ENCODE measurements at places on chromosomes 11 and 22.

DNA sequence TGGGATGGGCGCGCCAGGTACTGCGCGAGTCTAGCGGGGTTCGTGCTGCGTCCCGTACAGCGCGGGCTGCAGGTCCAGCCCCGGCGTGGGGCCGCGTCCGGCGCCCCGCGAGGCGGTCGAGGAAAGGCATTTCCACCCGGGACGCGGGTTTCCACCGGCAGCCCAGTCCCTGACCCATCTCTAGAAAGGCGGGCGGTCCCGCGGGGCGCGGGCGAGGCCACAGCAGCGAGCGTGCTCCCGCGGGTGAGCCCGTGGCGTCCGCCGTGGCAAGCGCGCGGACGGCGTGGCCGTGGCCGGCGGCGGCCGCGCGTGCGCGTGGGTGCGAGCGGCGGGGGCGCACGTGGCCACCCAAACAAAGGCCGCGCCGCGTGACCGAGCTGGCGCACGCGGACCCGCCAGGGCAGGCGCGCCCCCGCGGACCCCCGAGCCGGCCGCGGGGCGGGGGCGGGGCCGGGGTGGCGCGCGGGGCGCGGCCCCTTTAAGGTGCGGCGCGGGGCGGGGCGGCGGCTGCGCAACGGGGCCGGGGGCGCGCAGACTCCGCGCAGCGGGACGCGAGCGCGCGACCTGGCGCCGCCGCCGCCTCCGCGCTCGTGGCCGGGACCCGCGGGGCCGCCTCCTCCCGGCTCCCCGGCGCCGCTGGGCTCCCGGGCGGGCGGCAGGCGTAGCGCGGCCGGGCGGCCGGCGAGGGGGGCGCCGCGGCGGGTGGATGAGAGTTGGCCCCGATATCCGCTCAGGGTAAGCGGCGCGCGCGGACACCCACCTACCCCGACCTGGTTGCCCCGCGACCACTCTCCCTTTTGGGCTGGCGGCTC, 39.3 kb upstream of the CELSR1 start:
- DNase-seq, result peak; percentile 64

DNA sequence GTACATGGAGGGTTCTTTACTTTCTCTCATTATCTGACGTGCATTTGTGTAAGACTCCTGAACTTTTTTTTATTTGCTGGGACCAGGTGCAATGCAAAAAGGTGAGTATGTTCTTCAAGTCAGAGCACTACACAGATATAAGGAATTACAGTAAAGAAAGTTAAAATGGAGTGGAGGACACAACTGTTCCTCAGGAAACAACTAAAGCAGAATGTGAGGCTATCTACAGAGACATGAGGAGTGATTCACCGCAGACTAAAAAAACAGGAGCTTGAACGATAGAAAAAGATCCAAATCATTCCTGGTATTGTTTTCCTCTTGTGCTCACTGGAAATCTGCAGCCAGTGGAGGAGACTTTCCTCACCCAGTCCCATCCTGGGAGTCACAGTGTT, 106.2 kb downstream of the ABTB2 start:
- peak; percentile 37 for DNase-seq

- peak; percentile 16 for DNase-seq
These were observed 202.6 kb downstream of the AASDHPPT start for GRCh38 chr11:106280036-106280435.

- DNase-seq, result no peak
These were observed 27.9 kb upstream of the PDE2A start for GRCh38 chr11:72702096-72702495.

- DNase-seq, result peak; percentile 22
These were observed 286.2 kb upstream of the NARS2 start for GRCh38 chr11:78860720-78861422.

DNA sequence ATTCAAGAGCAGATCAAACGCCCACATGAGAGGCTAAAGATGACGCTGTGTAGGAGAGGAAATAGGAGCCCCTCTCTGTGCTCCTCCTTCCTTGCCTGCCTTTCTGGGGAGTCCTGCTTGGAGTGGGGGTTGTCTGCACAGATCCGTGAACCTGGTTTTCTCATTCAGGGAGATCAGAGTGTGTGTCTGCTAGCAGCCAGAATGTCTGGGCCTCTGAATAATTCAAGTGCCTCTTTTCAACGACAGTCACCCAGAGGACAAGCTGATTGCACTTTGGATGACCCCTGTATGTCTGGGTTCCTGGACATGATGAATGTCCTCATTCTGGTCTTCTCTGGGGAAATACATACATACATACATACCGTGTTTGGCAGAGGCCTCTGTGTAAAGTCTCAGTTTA, 592.5 kb upstream of the B3GAT1 start:
- DNase-seq, result peak; percentile 1

DNA sequence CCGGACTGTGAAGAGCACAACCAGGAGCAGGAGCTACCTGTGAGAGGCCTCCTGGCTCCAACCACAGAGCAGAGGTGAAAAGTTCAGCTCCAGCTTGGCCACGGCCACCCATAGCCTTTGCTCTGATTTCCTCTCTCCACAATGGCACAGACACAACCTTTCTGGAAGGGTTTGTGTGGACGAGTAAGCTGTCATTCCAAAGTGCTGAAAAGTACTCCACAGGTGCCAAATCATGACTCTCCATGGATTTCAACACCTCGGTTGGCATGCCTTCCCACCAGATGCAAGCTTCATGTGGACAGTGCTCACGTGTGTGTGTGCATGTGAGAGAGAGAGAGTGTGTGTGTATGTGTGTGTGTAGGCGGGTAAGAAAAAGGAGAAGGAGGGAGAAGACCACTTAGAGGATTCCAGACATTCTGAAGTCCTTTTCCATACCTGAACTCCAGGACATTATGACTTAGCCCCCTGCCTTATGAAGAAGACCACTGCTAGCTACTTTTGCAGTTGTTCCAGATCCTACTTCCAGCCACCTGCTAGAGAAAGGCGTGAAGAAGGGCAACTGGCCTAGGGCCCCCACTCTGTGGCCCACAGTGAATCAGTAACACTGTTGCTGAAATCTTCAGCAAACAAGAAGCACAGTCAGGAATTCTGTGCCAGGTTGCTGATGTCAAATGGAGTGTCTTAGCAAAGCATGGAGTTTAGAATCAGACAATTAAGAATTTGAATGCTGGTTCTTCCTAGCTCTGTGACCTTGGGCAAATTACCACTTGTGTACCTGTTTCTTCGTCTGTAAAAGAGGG, 13.9 kb upstream of the NAV2 start:
- DNase-seq, result peak; percentile 78

DNA sequence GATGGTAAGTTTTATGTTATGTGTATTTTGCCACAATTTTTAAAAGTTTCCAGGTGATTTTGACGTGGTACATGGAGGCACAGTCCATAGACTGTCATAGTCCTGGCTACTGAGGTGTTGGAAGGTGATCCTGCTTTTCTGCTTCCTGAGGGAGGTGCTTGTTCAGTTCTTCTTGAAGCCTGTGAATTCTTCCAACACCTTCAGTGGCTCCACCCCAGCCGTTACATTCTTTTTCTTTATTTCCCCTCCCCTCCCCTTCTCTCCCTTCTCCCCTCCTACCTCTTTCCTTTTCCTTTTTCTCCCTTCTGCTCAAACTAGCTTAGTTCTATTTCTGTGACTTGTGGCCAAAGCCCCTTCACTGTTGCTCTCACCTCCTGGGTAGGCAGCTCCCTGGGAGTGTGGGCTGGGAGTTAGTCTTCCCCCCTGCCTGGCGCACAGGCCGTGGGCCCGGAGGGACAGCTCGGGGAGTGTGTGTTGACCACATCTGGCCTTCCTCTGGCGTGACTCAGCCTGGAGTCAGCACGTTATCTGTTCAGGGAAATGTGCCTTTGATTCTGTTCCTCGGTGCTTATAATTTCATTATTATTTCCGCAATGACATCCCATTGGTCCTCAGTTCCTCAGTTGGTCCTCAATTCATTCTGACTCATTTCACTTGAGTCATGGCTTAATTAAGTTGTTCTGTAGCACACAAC, 566.2 kb downstream of the TBC1D22A start:
- peak; percentile 94 for DNase-seq

DNA sequence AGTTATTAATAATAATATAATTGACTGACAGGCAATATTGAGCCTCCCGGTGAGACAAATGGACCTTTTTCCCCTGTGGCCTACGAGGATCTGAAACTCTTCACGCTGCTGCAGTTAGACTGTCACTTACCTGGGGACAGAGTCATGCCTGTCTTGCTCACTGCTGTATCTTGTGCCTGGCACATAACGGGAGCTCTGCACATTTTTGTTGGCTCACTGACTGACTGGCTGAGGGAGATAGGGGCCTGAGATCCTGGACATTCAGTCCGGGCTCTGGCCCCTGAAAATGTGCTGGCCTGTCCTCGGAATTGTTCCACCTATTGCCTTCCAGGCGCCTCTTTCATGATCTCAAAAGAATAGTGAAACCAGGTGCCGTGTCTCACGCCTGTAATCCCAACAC, 743 bp upstream of the CD3D start:
- no peak for DNase-seq

- DNase-seq, result no peak
These were observed 174.7 kb downstream of the MN1 start for GRCh38 chr22:27626675-27627443.

DNA sequence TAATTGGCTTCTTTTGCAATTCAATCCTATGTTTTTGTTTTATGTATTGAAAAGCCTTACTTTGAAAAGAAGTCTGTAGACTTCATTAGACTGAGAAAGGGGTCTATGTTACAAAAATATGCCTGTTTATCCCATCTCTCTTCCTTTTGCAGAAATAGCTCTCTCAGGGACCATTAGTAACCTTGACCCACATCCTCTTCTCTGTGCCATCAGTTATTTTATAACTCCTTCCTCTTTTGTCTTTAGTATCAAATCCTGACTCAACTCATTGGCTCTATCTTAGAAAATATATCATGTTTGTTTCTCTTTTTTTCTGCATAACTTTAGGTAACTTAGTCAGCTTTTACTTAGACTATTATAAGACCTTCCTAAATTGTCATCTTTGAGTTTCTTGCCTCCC, 20.3 kb downstream of the ZC3H12C start:
- DNase-seq, result no peak

GRCh38 chr22:21928048-21928447, 24.6 kb downstream of the PPM1F start:
- DNase-seq, result no peak

DNA sequence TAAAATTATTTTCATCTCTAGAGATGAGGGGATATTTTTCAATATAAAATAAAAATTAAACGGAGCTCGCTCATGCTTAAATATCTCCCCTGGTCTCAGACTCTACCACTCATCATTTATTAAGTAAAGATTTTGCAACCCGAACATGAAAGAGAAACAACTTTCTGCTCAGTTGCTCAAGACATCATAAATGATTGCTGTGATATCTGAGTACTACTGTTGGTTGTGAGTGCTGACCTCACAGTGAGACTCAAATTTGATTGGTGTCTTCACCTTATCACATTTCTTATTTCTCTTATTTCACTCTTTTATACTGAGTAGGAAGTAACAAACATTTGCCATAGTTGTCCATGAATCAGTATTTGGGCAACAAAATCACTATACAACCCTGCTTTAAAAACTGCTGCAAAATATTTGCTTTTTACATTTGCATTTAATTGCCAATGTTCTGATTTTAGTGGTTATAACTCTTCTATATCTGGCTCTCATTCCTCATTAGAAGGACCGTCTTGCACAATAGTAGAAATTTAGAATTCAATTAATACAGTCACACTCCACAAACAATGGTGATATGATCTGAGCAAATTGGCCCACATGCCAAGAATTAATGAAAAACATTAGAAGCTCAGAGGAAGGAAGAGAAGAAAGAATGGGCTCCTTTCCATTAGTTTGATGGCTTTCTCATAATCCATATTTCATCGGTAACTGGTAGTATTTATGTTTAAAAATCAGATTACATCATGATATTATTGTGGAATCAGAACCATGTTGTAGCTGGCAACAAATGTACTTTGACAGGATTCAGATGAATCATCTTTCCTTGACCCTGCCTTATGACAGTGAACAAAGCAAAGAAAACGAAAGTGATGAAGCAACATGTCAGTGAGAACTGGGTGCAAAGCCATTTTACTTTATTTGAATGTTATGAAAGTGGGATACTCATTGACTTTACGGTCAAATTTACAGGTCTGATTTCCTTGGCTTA, 973.6 kb upstream of the TENM4 start:
- DNase-seq, result peak; percentile 23

GRCh38 chr11:12717851-12718291, 43.6 kb downstream of the TEAD1 start:
- DNase-seq, result no peak

GRCh38 chr22:35498026-35498800, 42.4 kb upstream of the RASD2 start:
- DNase-seq, result no peak

- no peak for DNase-seq
These were observed 111.6 kb downstream of the WNT11 start for GRCh38 chr11:76094740-76095139.

DNA sequence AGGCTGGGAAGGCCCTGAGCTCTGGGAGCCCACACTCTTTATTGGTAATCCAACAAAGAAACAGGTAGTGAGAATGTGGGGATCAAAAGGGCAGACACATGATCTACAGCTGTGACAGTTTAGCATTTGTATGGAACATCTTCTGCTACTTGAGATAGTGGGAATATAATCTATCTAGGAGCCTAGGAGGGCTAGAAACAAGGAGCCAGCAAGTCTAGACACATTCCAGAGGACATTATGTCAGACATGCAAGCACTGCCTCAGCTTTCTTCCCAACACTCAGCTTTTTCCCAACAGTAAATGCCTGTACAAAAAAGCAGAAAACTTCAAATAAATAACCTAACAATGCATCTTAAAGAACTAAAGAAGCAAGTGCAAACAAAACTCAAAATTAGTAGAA, 1150.6 kb upstream of the RAG2 start:
- DNase-seq, result peak; percentile 19

- DNase-seq, result no peak
These were observed 4.0 kb downstream of the BANF1 start for GRCh38 chr11:66006134-66006890.

- no peak for DNase-seq
These were observed 301.2 kb downstream of the TBC1D22A start for GRCh38 chr22:47063606-47064005.

DNA sequence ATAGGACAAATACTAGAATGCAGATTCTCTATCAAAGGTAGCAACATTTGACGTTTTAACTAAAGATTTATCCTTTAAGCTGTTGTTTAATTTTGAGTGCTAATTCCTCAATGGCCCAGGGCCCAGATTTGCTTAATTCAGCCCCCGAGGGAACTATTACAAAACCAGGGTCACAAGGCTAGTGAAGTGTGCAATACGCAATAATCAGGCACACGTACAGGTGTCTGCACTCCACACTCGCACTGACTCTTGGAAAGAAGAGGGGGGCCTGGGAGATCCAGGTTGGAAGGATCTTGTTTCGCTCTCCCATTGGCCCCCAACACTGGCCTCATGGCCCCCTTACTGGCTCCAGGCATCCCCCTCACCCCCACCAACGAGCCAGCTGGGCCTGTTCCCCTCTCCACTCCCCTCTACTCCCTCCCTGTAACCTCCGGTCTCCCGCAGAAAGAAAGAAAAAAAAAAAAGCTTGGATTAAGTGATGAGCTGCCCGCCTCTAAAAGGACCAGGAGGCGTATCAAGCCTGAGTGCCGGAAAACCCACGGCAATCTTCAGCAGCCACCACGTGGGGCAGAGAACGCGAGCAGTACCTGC, 2.2 kb upstream of the KIRREL3 start:
- no peak for DNase-seq

Measured in fibroblast of skin of abdomen (primary cell).